ENCODE measurements at places on chromosomes 4 and X.

- no peak for DNase-seq
Measured at GRCh38 chr4:53602390-53602789, 11.1 kb upstream of the LNX1 start.

GRCh38 chrX:66005830-66006449 lies 33.9 kb downstream of the VSIG4 start:
- no peak for DNase-seq

DNA sequence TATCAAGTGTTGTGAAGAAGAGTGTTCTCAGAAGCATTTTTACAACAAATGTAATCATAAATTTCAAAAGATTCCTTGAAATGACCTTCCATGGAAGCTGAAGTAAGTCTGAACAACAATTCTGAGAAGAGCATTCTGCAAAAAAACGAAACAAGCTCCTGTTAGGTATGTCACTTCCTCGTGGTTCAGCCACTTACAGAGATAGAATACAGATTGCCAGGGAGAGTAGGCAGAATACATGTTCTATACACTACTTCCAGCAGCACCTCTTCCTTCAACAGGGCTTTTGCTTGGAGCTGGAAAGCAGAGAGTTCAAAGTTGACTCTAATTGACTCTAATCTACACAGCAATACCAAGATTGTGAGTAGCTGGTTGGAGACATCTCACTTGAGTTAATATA lies 274.5 kb downstream of the ADGRA3 start:
- DNase-seq = no peak

GRCh38 chr4:36278789-36279188 lies 2.6 kb upstream of the DTHD1 start:
- no peak for DNase-seq

DNA sequence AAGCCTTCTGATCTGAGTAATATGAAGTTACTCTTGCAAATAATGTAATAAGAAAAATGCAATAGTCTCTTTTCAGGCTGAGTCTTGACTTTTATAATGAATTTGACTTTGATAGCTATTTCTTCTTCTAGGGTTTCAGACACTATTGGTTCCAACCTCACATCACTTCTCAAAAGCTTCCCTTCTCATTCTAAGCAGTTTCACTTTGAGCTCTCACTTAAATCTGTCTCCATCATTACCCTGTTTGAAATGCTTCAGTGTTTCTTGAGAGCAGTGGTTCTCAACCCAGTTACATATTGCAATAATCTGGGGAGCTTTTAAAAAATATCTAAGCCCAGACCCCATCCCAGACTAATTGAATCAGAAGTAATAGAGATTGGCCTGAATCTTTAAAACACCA lies 40.5 kb upstream of the BMP2K start:
- DNase-seq = no peak

DNA sequence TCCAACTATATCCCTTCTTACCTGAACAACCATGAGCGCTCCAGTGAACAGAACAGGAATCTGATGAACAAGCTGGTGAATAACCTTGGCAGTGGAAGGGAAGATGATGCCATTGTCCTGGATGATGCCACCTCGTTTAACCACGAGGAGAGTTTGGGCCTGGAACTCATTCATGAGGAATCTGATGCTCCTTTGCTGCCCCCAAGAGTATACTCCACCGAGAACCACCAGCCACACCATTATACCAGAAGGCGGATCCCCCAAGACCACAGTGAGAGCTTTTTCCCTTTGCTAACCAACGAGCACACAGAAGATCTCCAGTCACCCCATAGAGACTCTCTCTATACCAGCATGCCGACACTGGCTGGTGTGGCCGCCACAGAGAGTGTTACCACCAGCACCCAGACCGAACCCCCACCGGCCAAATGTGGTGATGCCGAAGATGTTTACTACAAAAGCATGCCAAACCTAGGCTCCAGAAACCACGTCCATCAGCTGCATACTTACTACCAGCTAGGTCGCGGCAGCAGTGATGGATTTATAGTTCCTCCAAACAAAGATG lies 870.2 kb downstream of the ADGRL3 start:
- DNase-seq = no peak

- DNase-seq = no peak
Measured at GRCh38 chr4:159210975-159211374, 108.1 kb downstream of the RAPGEF2 start.

DNA sequence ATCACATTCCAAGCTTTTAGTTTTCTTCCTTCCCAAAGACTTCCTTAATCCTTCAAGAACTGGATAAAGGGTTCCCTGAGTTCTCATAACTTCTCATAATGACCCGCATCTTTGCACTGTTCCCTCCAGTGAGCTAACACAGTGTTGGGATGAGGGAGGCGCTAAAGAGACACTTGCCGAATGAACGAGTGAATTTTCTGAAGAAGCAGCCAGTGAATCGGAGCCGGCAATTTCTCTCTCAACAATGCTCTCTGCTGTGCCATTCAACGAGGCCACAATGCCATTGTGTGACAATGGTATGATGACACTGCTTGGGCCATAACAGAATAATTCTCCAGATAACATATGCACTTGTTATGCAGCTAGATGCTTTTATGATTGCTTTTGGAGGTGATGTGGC lies 51.4 kb upstream of the ZFP42 start:
- DNase-seq = no peak

DNA sequence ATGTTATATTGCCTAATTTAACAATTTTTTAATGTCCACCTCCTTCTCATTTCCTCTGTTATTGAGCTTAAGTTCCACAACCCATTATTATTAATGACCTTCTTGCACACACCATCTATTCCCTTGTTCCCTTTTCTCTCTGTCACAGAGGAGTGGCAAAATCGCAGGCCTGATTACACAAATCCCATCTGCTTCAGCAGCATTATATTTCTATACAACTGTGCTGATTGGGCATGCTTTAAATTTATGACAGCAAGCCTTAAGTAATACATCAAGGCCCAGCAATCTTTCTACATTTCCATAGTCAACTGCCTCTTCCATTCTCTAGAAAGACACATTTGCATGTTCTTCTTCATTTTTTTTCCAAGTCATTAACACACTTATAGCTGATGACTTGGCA lies 423.8 kb downstream of the PRDM5 start:
- DNase-seq = no peak

GRCh38 chrX:66004928-66005829 lies 34.7 kb downstream of the VSIG4 start:
- no peak for DNase-seq

- DNase-seq = no peak
Measured at GRCh38 chr4:997375-998071, 4.3 kb upstream of the SLC26A1 start.

GRCh38 chr4:159429693-159430035 lies 326.8 kb downstream of the RAPGEF2 start:
- no peak for DNase-seq

GRCh38 chrX:154046031-154046781 lies 26.5 kb upstream of the IRAK1 start:
- peak; percentile 89 for DNase-seq

DNA sequence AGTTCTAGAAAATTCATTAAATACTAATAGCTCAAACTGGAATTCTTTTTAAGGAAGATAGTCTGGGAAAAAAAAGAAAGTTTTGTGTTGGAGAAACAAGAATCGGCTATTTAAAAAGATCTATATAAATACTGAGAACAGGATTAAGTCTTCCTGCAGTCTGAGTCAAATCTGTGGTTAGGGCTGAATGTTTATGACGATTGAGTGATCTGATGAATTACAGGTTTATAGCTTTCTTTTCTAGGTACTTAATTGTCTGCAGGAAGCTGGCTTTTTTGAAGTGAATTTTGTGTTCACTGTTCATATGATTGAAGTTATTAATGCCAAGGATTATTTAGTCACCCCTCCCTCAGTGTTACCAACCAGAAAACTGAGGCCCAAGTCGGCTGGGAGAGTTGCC lies 42.2 kb downstream of the TLL1 start:
- no peak for DNase-seq

DNA sequence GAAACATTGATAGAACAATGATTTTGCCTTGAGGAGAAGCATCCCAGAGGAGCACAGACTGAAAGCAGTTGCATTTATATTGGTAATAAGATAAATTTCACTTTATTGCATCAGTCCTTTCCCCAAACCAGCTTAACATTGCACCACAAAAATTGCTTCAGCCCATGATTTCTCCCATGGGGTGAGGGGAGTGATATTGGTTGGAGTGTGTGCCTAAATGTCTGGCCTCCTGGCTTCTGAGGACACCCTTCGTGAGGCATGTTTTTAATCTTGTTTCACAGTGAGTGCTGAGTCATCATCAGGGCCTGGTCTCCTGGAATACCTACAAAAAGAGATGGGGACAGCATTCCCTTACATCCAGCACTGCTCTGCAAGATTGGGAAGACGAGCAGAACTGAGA lies 487.9 kb downstream of the C4orf33 start:
- DNase-seq = no peak

DNA sequence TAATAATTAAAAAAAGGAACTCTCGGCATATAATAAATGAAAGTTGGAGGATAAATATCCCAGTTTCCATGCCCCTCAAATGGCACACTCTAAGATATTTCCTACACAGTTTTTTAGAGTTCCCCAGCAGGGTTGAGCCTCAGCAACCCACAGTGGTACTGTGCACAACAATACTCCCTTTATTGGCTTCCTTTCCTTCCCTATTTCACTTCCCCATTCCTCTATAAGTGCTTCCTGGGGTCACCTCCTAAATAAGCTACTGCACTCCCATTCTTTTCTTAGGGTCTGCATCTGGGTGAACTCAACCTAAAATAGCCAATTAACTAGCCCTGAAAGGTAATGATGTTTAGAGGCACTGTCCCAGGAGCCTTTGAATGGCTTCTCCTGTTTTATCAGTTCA lies 76.4 kb upstream of the NHS start:
- DNase-seq = no peak

- DNase-seq = no peak
Measured at GRCh38 chr4:139655116-139655515, 10.5 kb upstream of the MGST2 start.

DNA sequence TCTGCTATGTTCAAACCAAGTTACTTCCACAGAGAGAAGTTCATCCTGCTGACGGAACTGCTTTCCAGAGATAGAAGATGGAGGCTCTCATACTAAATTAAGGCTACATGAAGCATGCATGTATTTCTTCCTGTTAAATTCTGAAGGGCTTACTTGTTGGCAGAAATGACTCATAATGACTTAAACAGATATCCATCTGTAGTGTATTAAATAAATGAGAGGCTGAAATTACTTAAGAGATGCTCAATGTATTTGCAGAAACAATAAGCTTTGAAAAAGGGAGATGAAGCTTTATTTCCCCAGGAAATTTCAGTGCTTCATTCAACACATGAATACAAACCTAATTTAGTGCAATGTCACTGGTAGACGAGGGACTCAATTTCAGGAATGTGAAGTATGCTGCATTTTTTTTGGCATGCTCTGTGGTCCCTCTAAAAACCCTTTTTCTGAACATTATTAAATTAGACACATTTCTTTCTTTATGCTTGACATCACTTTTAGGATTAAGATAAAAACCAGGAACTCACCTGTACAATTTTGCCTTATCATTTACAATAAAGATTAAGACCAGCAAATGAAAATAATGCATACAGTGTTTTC lies 759.1 kb upstream of the POU3F4 start:
- no peak for DNase-seq

DNA sequence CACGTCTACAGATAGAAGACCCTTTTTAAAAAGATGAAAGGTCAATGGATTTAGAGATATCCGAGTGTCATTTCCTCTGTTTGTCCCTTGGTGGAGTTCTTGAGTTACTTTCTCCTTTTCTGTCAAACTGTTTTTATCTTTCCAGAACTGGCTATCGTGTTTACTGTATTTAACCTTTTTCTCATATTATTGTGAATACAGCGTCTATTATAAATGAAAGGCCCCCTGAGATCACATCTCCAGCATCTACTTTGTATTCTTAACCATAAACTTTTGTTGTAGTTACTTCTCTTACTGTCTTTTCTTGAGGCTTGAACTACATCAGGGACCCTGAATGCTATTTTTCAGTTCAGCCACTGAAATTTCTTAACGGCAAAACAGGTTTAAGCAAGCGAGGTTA lies 4.0 kb upstream of the PCDH7 start:
- DNase-seq = no peak

- DNase-seq = no peak
Measured at GRCh38 chrX:72100824-72101351, 30.8 kb downstream of the RTL5 start.

GRCh38 chrX:154519389-154519788 lies 3.4 kb upstream of the FAM3A start:
- DNase-seq = no peak

GRCh38 chr4:121739575-121739974 lies 25.4 kb downstream of the SMIM43 start:
- no peak for DNase-seq

DNA sequence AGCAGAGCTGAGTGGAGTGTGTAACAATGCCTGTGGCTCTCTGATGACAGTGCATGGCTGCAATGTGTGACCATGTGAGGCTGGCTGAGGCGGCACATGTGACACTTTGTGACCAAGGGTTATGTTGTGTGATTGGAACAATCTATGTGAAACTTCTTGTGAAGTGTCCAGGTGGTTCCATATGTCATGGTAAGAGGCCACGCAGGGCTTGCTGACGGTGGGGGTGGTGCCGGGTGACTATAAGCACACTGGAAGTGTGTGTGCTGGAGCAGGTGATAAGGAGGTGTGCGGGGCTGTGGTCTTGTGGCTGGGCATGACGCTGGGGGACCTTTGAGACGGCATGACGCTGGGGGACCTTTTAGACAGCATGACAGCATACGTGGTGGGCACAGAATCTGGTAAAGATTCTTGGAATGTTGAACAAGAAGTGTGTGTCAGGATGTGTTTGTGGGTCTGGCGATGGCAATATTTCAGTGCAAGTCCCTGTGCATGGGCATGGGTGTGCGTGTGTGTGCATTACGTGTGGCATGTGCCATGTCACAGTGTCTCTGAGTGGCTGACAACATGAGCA lies 7.4 kb upstream of the HDAC6 start:
- no peak for DNase-seq

DNA sequence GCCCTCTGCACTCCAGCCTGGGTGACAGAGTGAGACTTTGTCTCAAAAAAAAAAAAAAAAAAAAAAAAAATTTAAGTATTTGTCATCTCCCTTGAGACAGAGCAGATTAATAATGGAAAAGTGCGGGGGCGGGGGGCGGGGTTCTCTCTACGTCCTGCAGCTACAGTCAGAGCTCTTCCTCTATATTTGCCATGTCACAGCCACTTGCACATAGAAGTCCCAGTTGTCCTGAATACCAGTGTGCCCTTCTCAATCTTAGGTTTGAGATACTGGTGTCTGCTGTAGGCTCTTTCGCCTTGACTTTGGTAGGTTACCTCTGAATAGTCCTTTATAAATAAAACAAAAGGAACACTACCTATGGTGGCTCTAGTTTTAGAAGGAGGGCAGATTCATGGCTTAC lies 237.8 kb upstream of the PGRMC2 start:
- DNase-seq = no peak

GRCh38 chrX:70672326-70672725 lies 227.7 kb downstream of the DLG3 start:
- DNase-seq = no peak

All from GM04503 (cell line).